Fibroblast of skin of left quadriceps (primary cell): ENCODE measurements at places on chromosomes 13 and 19.

DNA sequence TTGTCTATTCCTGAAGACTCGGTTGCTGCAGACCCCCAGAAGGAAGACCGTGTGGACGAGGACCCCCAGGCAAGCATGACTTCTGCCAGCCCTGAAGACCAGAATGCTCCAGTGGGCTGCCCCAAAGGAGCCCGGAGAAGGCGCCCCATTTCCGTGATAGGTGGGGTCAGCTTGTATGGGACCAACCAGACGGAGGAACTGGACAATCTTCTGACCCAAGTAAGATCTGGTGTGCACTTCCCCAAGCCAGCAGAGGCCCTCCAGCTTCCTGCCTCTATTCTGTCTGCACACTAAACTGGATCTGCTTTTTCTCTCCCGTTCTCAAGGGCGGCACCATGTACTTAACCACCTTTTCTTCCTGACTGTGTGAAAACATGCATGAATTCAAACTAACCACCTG is 59.8 kb upstream of the C1QTNF9 start:
- no peak for DNase-seq

DNA sequence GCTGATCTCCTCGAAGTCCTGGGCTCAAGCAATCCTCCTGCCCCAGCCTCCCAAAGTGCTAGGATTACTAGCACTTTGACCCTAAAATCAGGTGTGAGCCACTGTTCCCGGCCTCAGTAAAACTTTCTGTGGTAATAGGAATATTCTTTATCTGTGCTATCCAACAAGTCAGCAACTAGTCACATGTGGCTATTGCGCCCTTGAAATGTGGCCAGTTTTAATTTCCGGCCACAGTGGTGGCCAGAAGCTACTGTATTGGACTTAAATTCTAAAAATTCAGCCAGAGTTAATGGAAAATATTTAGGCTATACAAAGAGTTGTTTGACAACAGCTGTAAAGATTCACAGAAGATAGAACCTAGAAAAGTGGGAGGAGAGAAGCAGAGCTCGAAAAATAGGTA is 30.0 kb downstream of the KEAP1 start:
- DNase-seq, result no peak

DNA sequence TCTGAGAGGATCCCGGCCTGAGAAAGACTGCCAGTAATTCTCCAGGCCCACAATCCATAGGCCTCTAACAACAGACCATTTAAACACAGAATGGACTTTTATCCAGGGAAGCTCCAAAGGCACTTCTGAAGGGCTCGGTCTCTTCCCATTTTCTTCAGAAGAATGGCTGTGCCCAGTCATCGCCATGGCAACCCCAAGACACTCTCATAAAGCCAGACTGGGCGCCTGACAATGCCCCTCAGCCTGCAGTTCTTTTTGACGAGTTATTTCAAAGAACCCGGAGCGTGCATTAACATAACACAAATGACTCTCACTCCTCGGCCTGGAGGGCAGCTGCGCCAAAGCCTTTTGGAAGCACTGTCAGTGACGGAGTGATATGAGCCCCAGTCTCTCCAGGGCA is 61.0 kb downstream of the RASA3 start:
- no peak for DNase-seq

- DNase-seq, result no peak
Measured at GRCh38 chr19:45816236-45817009, 1.3 kb upstream of the RSPH6A start.

GRCh38 chr19:40565355-40565754 is 11.3 kb upstream of the SHKBP1 start:
- DNase-seq, result no peak

GRCh38 chr19:1082165-1082927 is 12.8 kb downstream of the POLR2E start:
- DNase-seq, result no peak

GRCh38 chr13:99630269-99630898 is 129.1 kb downstream of the TM9SF2 start:
- no peak for DNase-seq
